ENCODE measurements at places on chromosomes 13 and 19.

GRCh38 chr13:72820156-72820897 is 38.4 kb downstream of the PIBF1 start:
- H3K36me3 ChIP-seq: peaks cover 23% of the 10 kb centered on the region
- H3K27me3 ChIP-seq: no peaks in the 10 kb centered on the region

- peaks cover 11% of the 10 kb centered on the region for H3K4me1 ChIP-seq
- no peak for DNase-seq
- H3K27me3 ChIP-seq: no peaks in the 10 kb centered on the region
- H3K27ac ChIP-seq: peak overlapping the region; percentile 88
Observed at GRCh38 chr13:20566468-20566897, 474 bp upstream of the IFT88 start.

DNA sequence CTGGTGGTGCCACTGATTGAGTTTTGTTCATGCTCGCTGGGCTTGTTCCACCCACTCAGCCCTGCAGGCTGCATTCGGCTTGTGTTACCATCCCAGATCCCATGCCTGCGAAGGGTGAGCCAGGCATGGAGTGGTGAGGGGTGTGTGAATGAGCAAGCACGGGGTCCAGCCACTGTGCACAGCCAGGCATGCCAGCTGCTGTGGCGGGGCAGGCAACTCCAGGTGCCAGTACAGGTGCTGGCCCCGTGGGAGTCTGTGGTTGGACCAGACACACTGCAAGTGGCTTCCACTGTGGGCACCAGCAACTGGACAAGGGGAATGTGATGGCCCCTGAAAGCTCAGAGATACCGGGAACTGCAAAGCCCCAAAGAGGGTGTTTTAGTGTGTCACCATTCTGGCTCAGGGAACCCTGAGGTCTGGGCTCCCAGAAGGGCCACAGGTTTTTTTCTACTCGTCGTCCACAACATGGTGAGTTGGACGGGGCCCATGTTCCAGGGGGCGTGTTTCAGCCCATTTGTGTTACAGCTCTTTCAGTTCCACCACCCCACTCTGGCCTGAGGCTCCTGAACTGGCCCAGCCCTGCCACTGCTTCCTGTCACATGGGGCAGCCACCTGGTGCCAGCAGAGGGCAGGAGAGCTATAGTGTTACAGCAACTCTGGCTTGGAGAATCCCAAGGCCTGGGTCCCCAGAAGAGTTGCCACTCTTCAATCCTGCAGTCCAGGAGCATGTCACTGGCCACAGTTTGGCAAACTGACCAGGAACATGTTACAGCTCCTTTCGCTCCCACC is 217.0 kb upstream of the OBI1 start:
- no peaks in the 10 kb centered on the region for H3K4me1 ChIP-seq
- H3K27ac ChIP-seq: no peak overlapping the region
- no peak overlapping the region for H3K4me3 ChIP-seq
- H3K36me3 ChIP-seq: no peaks in the 10 kb centered on the region
- H3K27me3 ChIP-seq: no peaks in the 10 kb centered on the region
- DNase-seq: no peak

GRCh38 chr19:39007096-39007495 is 25.3 kb downstream of the FBXO27 start:
- no peaks in the 10 kb centered on the region for H3K36me3 ChIP-seq
- peaks cover 11% of the 10 kb centered on the region for H3K27me3 ChIP-seq
- peaks cover 7% of the 10 kb centered on the region for H3K4me1 ChIP-seq
- no peak for DNase-seq
- H3K4me3 ChIP-seq: no peak overlapping the region
- H3K27ac ChIP-seq: no peak overlapping the region

- H3K27ac ChIP-seq: no peak overlapping the region
- peaks cover 16% of the 10 kb centered on the region for H3K4me1 ChIP-seq
- no peak for DNase-seq
- H3K36me3 ChIP-seq: peaks cover 10% of the 10 kb centered on the region
- H3K27me3 ChIP-seq: no peaks in the 10 kb centered on the region
Observed at GRCh38 chr19:47253467-47253881, 2.9 kb upstream of the CCDC9 start.

GRCh38 chr13:22175241-22175640 is 504.4 kb downstream of the FGF9 start:
- no peaks in the 10 kb centered on the region for H3K36me3 ChIP-seq
- no peak for DNase-seq
- H3K4me1 ChIP-seq: no peaks in the 10 kb centered on the region
- H3K4me3 ChIP-seq: no peak overlapping the region
- H3K27ac ChIP-seq: no peak overlapping the region

GRCh38 chr13:104355041-104355670 is 1288.9 kb upstream of the SLC10A2 start:
- no peak overlapping the region for H3K4me3 ChIP-seq
- no peak for DNase-seq
- H3K36me3 ChIP-seq: no peaks in the 10 kb centered on the region
- H3K27ac ChIP-seq: no peak overlapping the region

GRCh38 chr19:1312767-1313694 is 27.4 kb downstream of the EFNA2 start:
- no peak for DNase-seq
- no peak overlapping the region for H3K27ac ChIP-seq
- H3K4me3 ChIP-seq: no peak overlapping the region

- H3K4me3 ChIP-seq: no peak within 1 kb of the TSS
- H3K27me3 ChIP-seq: no peaks in the 10 kb centered on the region
- no peaks in the 10 kb centered on the region for H3K36me3 ChIP-seq
- H3K4me1 ChIP-seq: no peaks in the 10 kb centered on the region
Observed at GRCh38 chr19:39602224-39602623, at the start of gene LGALS13. TSS of gene LGALS13 (plus strand) at chr19:39602524. CDS start at chr19:39602569, 45 bp downstream.

DNA sequence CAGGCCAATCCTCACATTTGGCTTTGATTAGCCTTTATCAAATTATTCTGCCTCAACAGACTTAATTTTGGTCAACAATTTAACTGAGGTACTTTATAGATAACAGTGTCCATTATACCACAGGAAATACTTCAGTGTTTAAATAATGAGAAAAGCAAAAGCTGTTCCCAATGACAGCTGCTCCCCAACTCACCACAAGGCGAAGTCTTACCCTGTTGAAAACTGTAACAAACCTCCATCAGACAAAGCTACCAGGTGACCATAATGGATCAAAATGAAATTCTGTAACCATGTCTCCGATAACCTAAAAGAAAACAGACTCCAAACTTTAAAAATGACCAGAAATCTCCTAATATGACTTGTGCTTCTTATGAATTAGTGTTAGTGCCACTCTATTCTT is 50.3 kb downstream of the ZNF44 start:
- H3K4me3 ChIP-seq: no peak overlapping the region
- no peaks in the 10 kb centered on the region for H3K27me3 ChIP-seq
- no peaks in the 10 kb centered on the region for H3K4me1 ChIP-seq
- H3K27ac ChIP-seq: no peak overlapping the region
- no peak for DNase-seq

DNA sequence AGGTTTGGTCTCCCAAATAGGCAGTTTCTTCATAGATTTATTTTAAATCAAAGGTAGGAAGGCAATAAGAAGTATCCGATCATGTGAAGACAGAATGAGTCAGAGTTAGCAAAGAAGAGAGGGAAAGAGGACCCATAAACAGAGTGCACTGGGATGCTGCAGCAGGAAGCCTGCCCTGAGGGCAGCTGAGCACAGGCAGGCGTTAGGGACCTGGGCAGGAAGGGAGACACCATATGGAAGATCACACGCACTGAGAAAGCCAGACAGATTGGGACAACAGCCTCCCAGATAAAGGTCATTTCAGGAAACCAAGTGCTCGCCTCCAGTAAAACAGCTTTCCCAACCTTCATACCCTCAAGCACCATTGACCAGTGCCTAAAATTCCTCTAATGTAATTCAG is 598.0 kb downstream of the EFNB2 start:
- no peaks in the 10 kb centered on the region for H3K4me1 ChIP-seq
- DNase-seq: no peak
- H3K27ac ChIP-seq: no peak overlapping the region
- no peaks in the 10 kb centered on the region for H3K27me3 ChIP-seq
- no peaks in the 10 kb centered on the region for H3K36me3 ChIP-seq

DNA sequence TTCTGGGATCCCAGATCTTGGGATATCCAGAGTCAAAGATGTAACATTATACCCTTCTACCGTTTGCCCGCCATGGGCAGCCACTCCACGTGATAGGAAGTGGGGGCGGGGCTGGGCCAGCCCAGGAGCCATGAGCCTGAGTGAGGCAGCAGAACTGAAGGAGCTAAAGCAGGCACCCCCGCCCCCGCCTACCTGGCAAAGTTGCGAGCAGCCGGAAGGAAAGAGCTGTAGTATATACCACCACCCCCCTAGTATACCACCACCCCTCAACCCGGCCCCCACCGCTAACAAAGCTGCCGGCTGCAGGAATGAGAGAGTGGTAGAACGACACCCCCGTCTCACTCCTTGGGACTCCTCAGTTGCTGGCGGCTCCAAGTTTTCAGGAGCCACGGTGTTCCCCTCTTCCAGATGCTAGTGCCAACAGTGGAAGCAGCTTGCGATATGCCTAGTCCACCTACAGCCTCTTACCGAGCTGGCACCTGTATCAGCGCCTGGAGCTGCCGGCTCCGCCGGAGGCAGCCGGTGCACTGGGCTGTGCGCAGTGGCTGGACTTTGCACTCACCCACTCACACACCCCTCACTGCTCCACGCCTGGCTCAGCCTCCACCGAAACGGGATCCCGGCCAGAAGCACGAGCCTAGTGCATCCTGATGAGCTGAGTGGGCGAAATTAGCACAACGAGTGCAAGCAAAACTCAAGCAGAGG is 230.7 kb upstream of the PRR20A start:
- H3K27ac ChIP-seq: no peak overlapping the region
- H3K4me3 ChIP-seq: no peak overlapping the region
- no peaks in the 10 kb centered on the region for H3K27me3 ChIP-seq

GRCh38 chr19:48656840-48657474 is 11.0 kb upstream of the CA11 start:
- peaks cover 6% of the 10 kb centered on the region for H3K27me3 ChIP-seq
- no peaks in the 10 kb centered on the region for H3K36me3 ChIP-seq
- peaks cover 14% of the 10 kb centered on the region for H3K4me1 ChIP-seq
- H3K27ac ChIP-seq: no peak overlapping the region
- no peak overlapping the region for H3K4me3 ChIP-seq
- no peak for DNase-seq
